Activated CD8-positive, alpha-beta memory T cell treated with anti-CD3 and anti-CD28 coated beads, Interleukin-2, amount 50 U/mL, for 4 hours (primary cell): ENCODE measurements at places on chromosomes 13 and 19.

GRCh38 chr13:114143806-114144605 lies 11.6 kb upstream of the RASA3 start:
- DNase-seq: peak; percentile 49

DNA sequence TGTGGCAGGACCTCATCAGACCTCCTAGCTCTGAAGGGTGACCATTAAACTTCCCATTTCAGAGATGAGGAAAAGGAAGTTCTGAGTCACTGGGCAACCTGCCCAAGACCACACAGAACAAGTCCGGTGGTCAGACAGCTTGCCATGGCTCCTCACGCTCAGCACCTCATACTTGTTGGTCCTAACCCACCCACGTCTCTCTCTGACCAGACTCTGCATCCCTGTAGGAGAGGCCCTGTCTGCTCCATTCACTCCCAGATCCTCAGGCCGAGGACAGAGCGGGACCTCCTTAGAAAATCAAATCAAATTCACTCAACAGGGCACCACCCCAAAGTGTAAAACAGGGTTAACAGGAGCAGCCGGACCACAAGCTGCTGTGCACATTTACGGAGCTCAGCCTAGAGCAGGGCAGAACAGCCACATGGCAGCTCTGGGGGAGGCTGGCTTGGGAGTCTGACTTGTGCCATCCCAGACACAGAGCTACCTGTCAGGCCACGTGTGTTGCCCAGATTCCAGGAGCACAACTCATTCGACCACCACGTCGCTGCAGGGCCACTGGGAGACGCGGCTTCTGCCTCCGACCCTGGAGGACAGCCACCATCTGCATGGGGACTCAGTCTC lies 1.7 kb downstream of the MIER2 start:
- no peak for DNase-seq

GRCh38 chr19:51181377-51181912 lies 39.3 kb downstream of the SIGLEC7 start:
- DNase-seq: no peak

- no peak for DNase-seq
These were observed 59.7 kb downstream of the DLEU7 start for GRCh38 chr13:50783717-50784290.

GRCh38 chr13:112588490-112589297 lies 741 bp upstream of the TUBGCP3 start:
- DNase-seq: no peak

DNA sequence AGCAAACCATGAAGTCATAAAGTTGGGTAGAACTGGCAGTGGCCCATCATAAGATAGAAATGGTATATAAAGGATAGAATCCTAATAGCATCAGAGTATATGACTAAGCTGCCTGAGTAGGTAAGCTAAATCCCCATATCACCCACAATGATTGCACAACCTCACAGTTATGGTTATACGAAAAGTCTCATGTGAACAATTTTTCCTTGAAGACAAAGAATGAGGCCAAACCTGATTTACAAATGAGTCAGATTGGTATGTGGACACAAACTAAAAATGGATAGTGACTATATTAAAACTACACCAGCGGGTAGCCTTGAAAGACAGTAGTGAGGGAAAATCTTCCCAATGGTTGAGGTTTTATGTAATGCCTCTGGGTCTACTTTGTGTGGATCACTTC lies 40.9 kb upstream of the UFM1 start:
- no peak for DNase-seq

DNA sequence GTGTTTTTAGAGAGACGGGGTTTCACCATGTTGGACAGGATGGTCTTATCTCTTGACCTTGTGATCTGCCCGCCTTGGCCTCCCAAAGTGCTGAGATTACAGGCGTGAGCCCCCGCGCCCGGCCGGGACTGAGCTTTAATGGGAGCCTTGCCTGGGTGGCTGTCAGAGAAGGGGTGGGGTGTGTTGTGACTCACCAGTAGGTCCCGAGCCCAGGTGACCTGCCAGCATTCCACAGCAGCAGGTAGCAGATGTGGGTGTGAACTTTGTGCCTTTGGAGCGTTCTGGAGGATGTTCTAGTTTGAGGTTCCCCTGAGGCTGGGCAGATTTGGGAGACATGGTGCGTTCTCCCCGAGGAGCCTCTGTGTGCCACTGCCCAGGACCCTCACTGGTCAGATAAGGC lies 7.1 kb upstream of the EPN1 start:
- no peak for DNase-seq

- DNase-seq: no peak
These were observed 23.3 kb upstream of the BCL3 start for GRCh38 chr19:44725251-44725650.

GRCh38 chr13:83453723-83454122 lies 428.6 kb downstream of the SLITRK1 start:
- DNase-seq: no peak

DNA sequence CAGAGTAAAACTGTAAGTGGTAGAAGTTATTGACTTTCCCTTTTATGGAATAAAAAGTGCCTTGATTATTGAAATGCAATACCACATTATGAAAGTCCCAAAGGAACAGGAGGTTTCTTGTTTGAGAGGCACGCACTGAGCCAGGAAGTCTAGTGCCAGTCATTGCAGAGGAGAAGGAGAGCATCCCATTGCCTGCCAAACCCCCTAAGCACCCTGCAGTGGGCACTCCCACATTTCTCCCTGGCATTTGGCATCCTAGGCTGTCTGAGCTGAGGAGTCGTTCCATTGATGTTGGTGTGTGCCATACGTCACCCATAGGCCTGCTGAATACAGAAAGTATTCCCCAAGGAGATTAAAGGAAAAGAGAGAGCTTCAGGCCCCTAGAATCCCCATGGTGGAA lies 85.7 kb upstream of the MBNL2 start:
- no peak for DNase-seq

DNA sequence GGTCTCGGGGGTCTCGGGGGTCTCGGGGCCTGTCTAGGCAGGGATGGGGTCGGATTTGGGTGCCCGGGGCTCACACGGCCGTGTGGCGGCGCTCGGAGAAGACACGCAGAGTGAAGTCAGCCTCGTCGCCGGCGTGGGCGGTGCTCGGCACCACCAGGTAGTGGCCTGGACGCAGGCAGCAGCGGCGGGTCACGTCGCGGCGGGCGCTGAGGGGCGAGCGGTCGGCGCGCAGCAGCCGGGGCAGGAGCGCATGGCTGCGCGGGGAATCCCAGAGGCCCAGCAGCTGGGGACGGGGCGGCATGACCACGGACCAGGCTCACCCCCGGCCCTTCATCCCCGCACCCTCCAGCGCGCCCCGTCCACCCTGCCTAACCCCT lies 8.2 kb downstream of the CAPN12 start:
- peak; percentile 72 for DNase-seq

GRCh38 chr19:45768655-45768983 lies 433 bp downstream of the SIX5 start:
- DNase-seq: peak; percentile 42

DNA sequence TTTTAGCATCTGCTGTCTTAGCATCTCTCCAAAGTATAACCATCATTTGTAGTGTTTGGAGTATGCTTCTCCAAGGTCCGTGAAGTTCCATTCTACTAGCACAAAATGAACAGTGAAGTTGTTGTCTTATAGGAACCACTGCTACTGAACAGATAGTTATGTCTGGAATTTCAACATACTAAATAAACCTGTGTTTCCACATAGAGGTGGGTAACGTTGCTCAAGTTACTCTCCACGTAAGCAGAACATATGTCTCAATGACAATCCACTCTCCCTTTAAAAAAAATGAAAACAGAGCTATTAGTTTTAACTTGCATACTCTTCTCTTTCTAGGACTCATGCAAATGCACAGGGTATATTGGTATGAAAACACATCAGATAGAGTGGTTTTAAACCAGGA lies 184.3 kb upstream of the TRPC4 start:
- DNase-seq: no peak

DNA sequence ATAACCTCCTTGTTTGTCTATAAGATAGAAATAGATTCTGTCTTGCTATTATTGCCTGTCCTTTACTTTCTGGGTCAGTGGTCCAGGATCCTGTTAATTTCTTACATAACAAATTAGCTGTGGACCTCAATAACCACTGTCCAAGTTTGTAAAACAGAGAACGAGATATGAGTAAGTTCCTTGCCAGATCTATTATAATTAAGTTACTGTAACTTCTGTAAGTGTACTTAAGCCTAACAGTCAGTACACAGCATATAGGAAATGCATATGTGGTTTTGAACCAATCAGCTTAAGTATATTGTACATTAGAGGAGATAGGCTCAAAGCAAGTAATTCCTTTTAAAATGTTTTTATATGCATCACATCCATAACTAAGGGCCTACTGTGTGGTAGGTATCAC lies 34.9 kb downstream of the HTR2A start:
- no peak for DNase-seq

DNA sequence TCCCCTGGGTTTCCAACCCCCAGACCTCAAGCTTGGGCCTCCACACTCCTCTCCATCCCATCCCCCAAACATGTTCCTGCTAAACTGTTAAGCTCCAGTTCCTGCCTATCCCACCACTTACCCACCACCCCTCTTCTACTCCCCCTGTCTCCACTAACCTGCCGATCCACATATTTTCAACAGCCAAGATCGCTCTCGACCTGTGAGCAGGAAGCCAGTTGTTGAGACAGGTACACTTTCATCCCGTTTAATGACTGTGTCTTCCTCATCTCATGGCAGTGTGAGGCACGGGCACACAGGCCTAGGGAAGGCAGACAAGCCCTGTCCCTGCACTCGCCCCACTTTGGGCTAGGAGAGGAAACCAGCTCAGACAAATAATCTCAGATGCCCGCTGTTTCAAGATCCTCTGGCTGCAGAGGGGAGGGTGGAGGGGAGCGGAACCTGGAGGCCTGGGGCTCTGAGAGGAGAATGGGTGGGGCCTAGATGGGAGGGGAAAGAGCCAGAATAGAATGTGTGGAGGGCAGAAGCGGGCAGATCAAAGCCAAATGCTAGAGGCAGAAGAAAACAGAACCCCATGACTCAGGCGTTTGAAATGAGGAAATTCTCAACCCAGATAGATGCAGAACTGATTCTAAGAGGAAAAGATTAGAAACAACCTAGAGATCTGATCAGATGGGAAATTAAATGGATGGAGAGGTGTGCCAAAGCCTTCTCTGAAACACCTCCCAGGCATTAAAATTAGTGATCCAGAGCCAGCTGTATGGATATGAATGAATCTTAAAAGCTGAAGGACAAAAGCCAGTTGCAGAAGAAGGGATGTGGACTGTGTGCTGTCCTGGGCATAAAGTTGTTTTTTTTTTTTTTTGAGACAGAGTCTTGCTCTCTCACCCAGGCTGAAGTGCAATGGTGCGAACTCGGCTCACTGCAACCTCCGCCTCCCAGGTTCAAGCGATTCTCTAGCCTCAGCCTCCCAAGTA lies 16.9 kb upstream of the CYP2S1 start:
- DNase-seq: peak; percentile 44

GRCh38 chr13:69389899-69390298 lies 717.7 kb upstream of the ATXN8OS start:
- no peak for DNase-seq
